ENCODE measurements at places on chromosomes 7 and 10. TPM values are rescaled to one million over a fixed set of nuclear protein-coding genes. Genes with fewer than 3 reads are reported as not detected.

Gene CALN1
- not detected for total RNA-seq

Gene CALHM1
- not detected for total RNA-seq

Gene NOLC1
- 42.4 TPM for total RNA-seq

Gene STMP1
- total RNA-seq = 23.4 TPM

Gene TMEM26
- total RNA-seq = 0.18 TPM

Gene KCND2
- 1.4 TPM for total RNA-seq

Gene KIAA1549
- 1.2 TPM for total RNA-seq

Gene TMEM176A
- total RNA-seq = 1.2 TPM

Gene POLR2J2
- not detected for total RNA-seq

Gene INPP5F
- total RNA-seq = 15.0 TPM

Gene TLX1
- total RNA-seq = not detected

Gene NUTM2E
- not detected for total RNA-seq

Gene CABCOCO1
- total RNA-seq = 0.53 TPM

Gene GPER1
- total RNA-seq = 3.2 TPM

Gene ZNF365
- total RNA-seq = 1.2 TPM

Gene CALCR
- total RNA-seq = not detected

Gene VWDE
- total RNA-seq = under 0.01 TPM

Gene HOXA10
- 24.8 TPM for total RNA-seq

Gene NKX2-3
- total RNA-seq = not detected

Gene DENND2A
- total RNA-seq = 3.4 TPM

Gene TMEM130
- total RNA-seq = not detected

Gene CFAP46
- 0.53 TPM for total RNA-seq

Gene HOXA2
- 0.53 TPM for total RNA-seq

Gene GRID1
- not detected for total RNA-seq

Gene C10orf143
- under 0.01 TPM for total RNA-seq

Gene XRCC2
- 2.8 TPM for total RNA-seq

Gene IGFBP3
- total RNA-seq = 15.6 TPM

Gene IFIT3
- total RNA-seq = 21.1 TPM

Gene SPDYE11
- total RNA-seq = not detected

Gene SPAM1
- total RNA-seq = not detected

Gene UPK3B
- total RNA-seq = not detected

Gene MYH16
- not detected for total RNA-seq

Gene GIMAP8
- not detected for total RNA-seq

Gene SAMD9
- total RNA-seq = 14.4 TPM

Gene SMURF1
- 10.7 TPM for total RNA-seq

Gene DNAJC9
- 28.0 TPM for total RNA-seq

Gene INMT
- 6.6 TPM for total RNA-seq

Gene FANK1
- 0.71 TPM for total RNA-seq

Gene HECW1
- total RNA-seq = under 0.01 TPM
